ENCODE measurements at places on chromosomes 13 and 19.

- no peak for DNase-seq
Observed at GRCh38 chr13:33973194-33973593, 155.2 kb downstream of the RFC3 start.

- DNase-seq, result no peak
Observed at GRCh38 chr19:37303591-37304171, 67.2 kb upstream of the ZNF527 start.

- DNase-seq, result no peak
Observed at GRCh38 chr19:37227996-37228395, 10.0 kb downstream of the ZNF383 start.

- DNase-seq, result no peak
Observed at GRCh38 chr19:56670961-56671612, 470 bp downstream of the ZNF835 start.

DNA sequence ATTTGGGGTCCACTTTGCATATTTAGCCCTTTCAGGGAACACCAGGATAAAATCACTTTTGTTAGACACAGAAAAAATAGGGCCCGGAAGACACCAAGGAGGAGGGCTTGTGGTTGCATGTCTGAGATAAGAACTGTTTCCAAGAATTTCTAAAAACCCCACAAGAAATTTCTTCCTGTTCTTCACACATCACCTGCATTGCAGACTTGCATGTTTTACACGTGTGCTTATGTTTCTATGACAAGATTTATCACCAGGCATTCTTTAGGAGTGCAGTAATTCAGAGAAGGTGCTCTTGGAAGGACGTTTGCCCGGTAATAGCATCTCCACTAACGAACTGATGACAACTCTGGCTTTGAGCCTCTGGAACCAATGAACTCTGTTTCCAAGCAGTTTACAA lies 7.1 kb upstream of the ACTL9 start:
- DNase-seq, result no peak

DNA sequence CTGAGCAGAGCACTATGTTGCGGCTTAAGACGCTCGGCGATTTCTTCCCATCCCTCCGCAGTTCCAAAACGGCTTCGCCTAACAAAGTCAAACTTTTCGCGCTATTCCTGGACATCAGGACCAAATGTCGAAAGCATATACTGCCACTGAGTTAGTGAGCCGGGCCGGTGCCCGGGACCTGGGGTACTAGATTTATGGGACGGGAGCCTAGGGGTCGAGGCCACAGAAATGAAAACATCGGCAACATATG lies 699 bp downstream of the RCBTB2 start:
- no peak for DNase-seq

GRCh38 chr19:47713046-47714021 lies at the start of gene EHD2:
EHD2 (plus strand) TSS chr19:47713422; CDS start chr19:47716613, 3,191 bp downstream.
- DNase-seq, result peak; percentile 88

- DNase-seq, result no peak
Observed at GRCh38 chr13:91580749-91581148, 182.3 kb downstream of the GPC5 start.

GRCh38 chr19:49855277-49855675 lies 4.3 kb downstream of the PTOV1 start:
- DNase-seq, result no peak

DNA sequence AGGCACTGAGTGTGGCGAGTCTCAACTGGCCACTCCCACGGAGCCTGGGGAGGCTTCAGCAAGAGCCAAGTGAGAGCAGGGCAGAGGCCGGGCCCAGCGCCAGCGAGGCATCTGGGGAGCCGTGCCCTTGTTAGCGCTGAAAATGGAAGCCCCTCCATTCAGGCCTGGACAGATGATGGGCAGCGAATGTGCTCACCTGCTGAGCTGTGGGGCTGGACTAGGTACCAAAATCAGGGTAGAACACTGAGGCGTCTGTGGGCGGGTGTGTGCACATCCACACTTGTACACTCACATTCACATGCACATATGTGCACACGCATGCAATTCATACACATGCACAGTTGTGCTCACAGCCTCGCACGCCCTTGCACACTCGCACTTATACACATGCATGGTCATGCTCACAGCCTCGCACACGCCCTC lies 20.7 kb downstream of the NAXD start:
- DNase-seq, result no peak

- no peak for DNase-seq
Observed at GRCh38 chr13:24271601-24272451, 37.6 kb upstream of the C1QTNF9 start.

DNA sequence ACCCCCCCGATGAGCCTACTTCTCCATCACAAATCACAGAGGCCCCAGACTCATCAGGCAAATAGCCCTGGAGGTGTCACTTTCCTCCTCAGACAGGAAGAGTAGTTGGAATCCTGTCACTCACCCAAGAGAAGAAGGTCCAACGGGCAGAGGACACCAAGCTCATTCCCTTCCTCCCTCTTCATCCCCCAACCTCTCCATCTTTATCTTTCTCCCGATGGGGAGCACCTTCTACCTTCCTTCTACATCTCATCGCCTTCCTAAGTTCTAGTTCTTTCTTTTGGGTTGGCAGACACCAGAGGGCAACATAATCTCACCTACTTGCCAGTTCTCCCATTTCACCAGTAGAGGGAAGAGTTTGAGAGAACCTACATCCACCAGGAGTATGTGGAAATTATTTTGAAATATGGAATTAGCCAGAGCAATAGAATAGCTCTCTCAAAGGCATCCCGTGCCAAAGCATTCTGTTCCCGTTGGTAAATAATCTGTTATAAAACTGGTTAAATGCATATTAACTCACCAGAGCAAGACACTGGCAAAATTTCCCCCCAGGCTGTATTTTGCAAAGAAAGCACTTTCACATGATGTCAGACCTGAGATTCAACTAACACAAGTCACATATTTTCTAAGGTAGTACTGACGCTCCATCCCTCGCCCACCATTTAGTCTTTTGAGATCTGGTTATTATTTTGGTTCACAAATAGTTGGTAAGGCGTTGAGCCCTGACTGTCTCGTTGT lies 55.0 kb downstream of the ZIC5 start:
- no peak for DNase-seq

- no peak for DNase-seq
Observed at GRCh38 chr19:3655402-3656072, 28.9 kb upstream of the CACTIN start.

GRCh38 chr13:30745906-30746686 lies 10.8 kb downstream of the ALOX5AP start:
- no peak for DNase-seq

DNA sequence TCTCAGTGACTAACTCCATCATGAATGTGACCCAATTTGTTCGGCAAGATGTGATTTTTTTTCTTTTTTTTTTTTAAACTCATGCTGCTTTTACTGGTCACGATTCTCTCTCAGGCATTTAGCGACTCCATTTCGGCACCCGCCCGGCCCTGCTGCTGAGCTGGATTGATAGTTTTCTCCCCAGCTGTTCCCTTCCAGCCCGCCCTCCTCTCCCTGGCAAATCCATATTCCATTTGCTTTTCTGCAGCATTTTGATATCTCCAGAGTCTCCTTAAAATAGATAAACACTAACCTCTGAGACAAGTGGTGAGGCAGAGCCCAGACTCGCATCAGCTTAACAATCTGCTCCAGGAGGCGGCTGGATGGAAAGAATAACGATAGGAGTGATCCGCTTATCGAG lies 55.5 kb upstream of the KATNAL1 start:
- DNase-seq, result no peak

GRCh38 chr19:38006361-38007045 lies 99.5 kb downstream of the SIPA1L3 start:
- DNase-seq, result no peak

GRCh38 chr13:73672492-73672891 lies 461.7 kb downstream of the KLF12 start:
- DNase-seq, result no peak

GRCh38 chr19:51141181-51141580 lies 920 bp upstream of the SIGLEC7 start:
- peak; percentile 33 for DNase-seq

GRCh38 chr13:20232556-20233277 lies 598 bp upstream of the GJB6 start:
- no peak for DNase-seq

DNA sequence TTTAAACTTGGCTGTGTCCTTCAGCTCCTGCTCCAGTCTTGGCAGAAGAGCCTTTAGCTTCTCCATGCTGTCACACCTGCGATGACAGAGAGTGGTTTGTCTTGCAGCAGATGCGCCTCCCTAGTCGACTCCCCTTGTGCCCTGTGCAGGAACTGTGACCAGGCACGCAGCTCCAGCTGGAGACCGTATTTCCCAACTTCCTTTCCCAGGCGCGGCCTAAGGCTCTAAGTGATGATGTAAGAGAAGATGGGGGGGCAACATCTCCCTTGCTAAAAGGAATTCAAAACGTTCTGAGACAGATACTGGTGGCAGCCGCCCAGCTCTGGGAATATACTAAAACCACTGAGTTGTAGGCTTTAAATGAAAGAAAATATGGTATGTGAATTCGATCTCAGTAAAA lies 16.3 kb downstream of the DCUN1D2 start:
- DNase-seq, result no peak

- no peak for DNase-seq
Observed at GRCh38 chr13:50152655-50153309, 137.5 kb downstream of the KCNRG start.

- no peak for DNase-seq
Observed at GRCh38 chr13:25948910-25949309, 102.9 kb downstream of the SHISA2 start.

DNA sequence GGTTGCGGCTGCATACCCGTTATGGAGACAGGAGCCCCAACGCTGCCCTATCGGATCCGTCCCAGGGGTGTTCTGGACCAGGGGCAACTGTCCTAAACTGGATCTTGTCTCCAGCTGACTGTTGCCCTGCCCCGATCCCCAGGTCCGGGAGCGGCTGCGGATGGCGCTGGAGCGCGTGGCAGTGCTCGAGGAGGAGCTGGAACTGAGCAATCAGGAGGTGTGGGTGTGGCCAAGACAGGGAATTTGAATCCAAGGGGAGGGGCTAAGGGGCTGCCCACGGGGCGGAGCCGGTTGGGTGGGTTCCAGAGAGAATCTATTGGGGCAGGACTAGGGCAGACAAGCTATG lies 9.9 kb downstream of the PPFIA3 start:
- DNase-seq, result no peak

DNA sequence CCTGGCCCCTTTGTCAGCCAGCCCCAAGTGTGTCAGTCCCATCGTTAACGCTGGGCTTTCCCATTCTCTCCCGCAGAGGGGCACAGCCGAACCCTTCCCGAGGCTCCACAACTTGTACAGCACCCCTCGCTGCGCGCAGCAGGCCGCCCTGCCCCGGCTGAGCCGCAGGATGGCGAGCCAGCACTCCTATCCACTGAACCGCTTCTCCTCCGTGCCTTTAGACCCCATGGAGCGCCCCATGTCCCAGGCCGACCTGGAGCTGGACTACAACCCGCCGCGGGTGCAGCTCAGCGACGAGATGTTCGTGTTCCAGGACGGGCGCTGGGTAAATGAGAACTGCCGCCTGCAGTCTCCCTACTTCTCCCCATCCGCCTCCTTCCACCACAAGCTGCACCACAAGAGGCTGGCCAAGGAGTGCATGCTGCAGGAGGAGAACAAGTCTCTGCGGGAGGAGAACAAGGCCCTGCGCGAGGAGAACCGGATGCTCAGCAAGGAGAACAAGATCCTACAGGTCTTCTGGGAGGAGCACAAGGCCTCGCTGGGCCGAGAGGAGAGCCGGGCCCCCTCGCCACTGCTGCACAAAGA lies 11.1 kb downstream of the CBY2 start:
- no peak for DNase-seq

GRCh38 chr19:44308011-44308410 lies 3.2 kb upstream of the ZNF235 start:
- DNase-seq, result no peak

DNA sequence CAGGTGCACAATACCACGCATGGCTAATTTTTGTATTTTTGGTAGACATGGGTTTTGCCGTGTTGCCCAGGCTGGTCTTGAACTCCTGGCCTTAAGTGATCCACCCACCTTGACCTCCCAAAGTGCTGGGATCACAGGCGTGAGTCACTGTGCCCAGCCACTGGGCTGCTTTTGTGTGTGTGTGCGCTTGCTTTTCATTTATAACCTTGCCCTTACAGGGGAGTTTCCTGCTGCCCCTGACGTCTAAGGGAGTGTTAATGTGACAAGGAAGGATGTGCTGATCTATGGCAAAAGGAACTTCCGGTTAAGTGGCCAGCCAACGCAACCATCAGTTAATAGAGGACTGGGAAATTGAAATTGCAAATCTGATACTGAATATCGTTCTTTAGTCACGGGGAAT lies 57.7 kb downstream of the ING1 start:
- no peak for DNase-seq

DNA sequence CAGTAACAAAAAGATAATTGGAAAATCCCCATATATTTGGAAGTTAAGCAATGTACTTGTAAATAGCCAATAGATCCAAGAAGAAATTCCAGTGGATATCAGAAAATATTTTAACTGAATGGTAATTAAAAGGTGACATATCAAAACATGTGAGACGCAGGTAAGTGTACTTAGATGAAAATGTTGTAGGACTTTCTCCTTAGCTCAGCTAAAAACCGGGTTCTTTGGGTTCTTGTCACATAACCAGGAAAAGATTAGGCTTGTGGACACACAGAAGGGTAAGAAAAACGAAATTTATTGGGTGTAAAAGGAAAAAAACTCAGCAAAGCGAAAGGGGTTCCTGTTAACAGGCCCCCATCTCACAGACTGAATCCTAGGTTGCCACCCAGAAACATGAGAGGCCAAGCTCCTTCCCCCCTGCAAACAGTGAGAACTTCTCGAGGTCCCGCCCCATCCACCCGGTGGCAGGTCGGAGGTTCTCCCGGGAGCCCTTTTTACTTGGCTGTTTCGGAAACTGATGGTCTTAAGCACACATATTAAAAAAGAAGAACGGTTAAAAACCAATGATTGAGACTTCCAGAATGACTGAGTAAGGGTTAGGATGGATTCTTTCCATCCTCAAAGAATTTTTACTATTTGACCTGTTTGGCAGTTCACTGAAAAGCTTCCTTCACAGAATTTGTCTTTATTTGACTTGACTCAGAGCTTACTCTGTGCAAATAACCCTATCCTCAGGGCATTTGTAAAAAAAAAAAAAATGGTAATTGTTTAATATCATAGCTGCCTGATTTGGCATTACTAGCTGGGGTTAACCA lies 3.1 kb upstream of the CCDC70 start:
- no peak for DNase-seq

GRCh38 chr19:47056411-47056810 lies 8.0 kb upstream of the TMEM160 start:
- no peak for DNase-seq

GRCh38 chr13:28744091-28744536 lies 25.3 kb upstream of the SLC46A3 start:
- no peak for DNase-seq

DNA sequence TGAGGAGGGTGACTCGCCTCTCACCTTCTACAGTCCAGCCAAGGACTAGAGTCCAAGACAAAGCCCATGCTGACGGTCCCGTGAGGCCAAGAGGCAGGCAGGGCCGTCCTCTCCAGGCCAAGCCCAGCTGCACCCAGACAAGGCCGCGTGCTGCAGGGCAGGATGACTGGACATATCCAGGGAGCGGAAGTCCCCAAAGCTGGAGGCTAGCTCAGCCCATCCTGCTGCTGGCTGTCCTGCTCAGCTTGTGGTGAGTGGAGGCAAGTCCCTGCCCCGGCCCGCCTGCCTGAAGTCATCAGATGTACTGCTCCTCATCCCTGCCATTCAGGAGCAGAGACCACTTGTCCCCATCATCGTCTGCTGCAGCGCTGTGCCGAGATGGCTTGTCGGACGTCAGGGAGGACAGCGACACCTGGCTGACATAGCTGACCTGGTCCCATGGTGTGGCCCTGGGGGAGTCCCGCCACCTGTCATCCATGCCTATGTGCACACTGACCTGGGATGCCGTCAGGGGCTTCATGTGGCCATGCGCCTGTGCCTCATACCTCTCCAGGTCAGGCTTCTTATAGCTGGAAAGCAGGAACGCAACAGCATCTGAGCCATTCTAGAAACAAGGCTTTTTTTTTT lies 72.8 kb downstream of the CCDC70 start:
- no peak for DNase-seq

Data from left forelimb (tissue), 1 donor.